ENCODE measurements at places on chromosomes 11 and 22. TPM values are rescaled to one million over a fixed set of nuclear protein-coding genes. Genes with fewer than 3 reads are reported as not detected.

Gene NPTXR
- polyA plus RNA-seq = 1.7 TPM

GRCh38 chr11:96015906-96016565 is 92.1 kb upstream of the MTMR2 start:
- H3K27ac ChIP-seq = no peak overlapping the region
- H3K27me3 ChIP-seq = no peaks in the 10 kb centered on the region
- H3K4me1 ChIP-seq = peaks cover 3% of the 10 kb centered on the region
- no peaks in the 10 kb centered on the region for H3K36me3 ChIP-seq

- H3K4me1 ChIP-seq = no peaks in the 10 kb centered on the region
- DNase-seq = no peak
- H3K27ac ChIP-seq = no peak overlapping the region
- no peaks in the 10 kb centered on the region for H3K27me3 ChIP-seq
- H3K4me3 ChIP-seq = no peak overlapping the region
- no peaks in the 10 kb centered on the region for H3K36me3 ChIP-seq
Measured at GRCh38 chr11:35501776-35502175, 23.6 kb downstream of the PAMR1 start.

Gene APOL5
- not detected for polyA plus RNA-seq

Gene PDE3B
- polyA plus RNA-seq = 7.5 TPM

DNA sequence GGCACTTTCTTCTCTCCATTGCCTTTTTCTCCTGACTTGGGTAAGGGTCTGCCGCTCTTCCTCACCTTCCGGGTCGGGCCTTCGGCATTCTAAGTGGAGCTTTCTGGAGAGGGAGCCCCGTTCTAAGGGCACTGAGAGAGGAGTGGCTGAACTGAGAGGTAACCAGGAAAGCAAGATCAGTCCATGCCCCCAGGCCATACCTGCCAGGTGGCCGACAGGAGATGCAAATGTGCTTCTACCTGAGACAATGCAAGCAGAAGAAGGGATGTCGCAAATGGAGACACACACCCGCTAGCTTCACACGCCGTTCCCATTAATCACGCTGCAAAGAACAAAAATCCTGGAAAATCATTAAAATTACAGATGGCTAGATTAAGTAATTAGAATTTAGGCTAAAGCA is 156.4 kb upstream of the TBCEL start:
- H3K4me1 ChIP-seq = no peaks in the 10 kb centered on the region
- H3K27ac ChIP-seq = no peak overlapping the region

DNA sequence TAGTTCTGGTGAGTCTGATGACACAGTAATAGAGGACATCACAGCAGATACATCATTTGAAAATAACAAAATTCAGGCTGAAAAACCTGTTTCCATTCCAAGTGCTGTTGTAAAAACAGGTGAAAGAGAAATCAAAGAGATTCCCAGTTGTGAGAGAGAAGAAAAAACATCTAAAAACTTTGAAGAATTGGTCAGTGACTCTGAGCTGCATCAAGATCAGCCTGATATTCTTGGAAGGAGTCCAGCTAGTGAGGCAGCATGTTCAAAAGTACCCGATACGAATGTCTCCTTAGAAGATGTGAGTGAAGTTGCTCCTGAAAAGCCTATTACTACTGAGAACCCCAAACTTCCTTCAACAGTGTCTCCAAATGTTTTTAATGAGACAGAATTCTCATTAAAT is 38.7 kb downstream of the RTN3 start:
- H3K4me1 ChIP-seq = no peaks in the 10 kb centered on the region
- DNase-seq = peak; percentile 58
- no peaks in the 10 kb centered on the region for H3K27me3 ChIP-seq

DNA sequence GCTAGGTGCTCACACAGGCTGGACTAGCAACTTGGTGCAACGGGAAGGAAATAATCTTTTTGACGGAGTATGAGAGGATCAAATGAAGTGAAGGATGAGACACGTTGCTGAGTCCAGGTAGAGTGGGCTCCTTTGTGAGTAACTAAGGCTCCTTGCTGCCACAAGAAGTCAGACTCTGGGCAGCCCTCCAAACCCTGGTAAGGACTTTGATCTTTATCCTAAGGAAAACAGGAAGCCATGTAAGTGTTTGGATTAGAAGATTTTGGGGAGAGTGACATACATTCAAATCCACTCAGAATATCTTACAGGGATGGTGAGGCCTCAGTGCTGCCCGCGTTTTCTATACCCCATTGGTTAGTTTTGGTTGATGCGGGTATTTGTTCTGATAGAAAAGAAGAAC is 155.9 kb upstream of the RAG2 start:
- no peak overlapping the region for H3K4me3 ChIP-seq
- H3K27me3 ChIP-seq = no peaks in the 10 kb centered on the region
- H3K4me1 ChIP-seq = no peaks in the 10 kb centered on the region
- no peak overlapping the region for H3K27ac ChIP-seq
- H3K36me3 ChIP-seq = no peaks in the 10 kb centered on the region

DNA sequence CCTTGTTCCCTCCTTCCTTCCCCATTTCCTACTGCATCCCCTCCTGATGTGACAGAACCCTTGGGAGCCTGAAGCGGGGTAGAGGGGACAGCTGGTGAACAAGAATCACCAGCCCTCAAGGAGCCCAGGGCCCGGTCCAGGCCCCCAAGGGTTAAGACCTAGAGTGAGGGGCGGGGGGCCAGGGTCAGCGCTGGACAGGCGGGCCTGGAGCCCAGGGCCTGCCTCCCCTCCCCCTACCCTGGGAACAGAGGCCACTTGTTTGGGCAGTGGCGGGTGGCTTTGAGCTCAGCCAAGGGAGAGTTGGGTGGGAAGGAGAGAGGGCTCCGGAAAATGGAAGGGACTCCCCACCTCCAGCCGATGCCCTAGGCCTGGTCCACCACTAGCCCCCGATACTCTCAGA is 2.1 kb downstream of the ARAP1 start:
- no peaks in the 10 kb centered on the region for H3K27me3 ChIP-seq
- H3K27ac ChIP-seq = no peak overlapping the region
- DNase-seq = no peak
- no peak overlapping the region for H3K4me3 ChIP-seq
- H3K4me1 ChIP-seq = peaks cover 75% of the 10 kb centered on the region

- H3K27me3 ChIP-seq = peaks cover 8% of the 10 kb centered on the region
- H3K4me1 ChIP-seq = no peaks in the 10 kb centered on the region
- H3K4me3 ChIP-seq = no peak overlapping the region
- DNase-seq = no peak
Measured at GRCh38 chr11:102604875-102605274, 20.3 kb downstream of the MMP20 start.

Gene ARHGAP42
- polyA plus RNA-seq = 1.4 TPM

GRCh38 chr22:39215426-39216142 is 29.2 kb downstream of the PDGFB start:
- H3K27ac ChIP-seq = no peak overlapping the region
- H3K4me3 ChIP-seq = no peak overlapping the region
- no peaks in the 10 kb centered on the region for H3K27me3 ChIP-seq
- H3K4me1 ChIP-seq = peaks cover 8% of the 10 kb centered on the region
- H3K36me3 ChIP-seq = no peaks in the 10 kb centered on the region

GRCh38 chr11:87263979-87264378 is 226.2 kb downstream of the TMEM135 start:
- no peaks in the 10 kb centered on the region for H3K4me1 ChIP-seq
- no peaks in the 10 kb centered on the region for H3K27me3 ChIP-seq
- H3K4me3 ChIP-seq = no peak overlapping the region
- DNase-seq = no peak

DNA sequence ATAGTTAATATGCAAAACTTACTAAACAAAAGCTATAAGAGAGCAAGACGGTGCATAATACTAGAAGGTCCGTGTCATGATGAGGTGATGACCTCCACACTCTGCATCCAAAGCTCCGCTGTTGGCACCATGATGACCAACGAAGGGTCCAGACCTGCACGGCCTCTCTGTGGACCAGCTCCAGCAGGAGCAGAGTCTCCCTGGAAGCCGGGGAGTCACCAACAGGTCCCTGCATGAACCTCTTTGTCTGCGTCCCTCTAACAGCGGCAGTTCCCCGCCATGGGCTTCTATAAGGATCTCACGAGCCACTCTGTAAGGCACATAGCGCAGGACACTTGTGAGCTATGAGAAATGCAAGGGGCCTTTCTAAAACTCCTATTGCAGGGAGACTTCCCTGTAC is 517.3 kb downstream of the BRD1 start:
- no peaks in the 10 kb centered on the region for H3K27me3 ChIP-seq
- H3K4me1 ChIP-seq = no peaks in the 10 kb centered on the region
- no peaks in the 10 kb centered on the region for H3K36me3 ChIP-seq
- no peak overlapping the region for H3K27ac ChIP-seq

DNA sequence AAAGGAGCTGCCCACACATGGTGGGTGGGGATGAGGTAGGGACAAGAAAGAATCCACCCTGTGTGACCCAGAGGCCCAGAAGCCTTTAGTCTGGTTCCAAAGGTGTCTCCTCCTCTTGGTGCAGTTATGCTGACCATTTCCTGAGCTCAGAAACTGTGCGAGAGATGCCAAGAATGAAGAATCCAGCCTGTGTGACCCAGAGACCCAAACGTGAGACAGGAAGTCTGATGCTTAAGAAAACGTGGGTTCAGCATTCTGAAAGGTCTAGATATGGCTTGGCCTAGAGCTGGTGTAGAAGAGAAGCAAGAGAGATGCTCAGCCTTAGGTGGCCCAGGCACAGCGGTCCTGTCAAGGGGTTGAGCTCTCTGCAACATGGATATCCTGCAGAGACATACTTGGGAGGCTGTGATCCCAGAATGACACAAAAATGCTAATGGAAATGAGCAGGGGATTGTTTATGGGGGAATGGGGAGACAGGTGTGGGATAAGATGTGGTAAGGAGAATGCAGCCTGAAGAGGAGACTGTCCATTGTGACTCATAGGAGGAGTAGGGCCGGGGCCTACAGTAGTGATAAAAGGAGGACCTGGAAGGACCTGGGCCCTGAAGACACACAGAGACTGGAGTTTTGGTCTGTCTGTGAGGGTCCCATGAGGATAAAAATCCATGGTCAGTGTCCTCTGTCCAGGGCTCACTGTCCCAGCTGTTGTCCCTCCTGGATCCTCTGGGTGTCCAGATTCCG is 79.0 kb downstream of the ZNF280B start:
- no peaks in the 10 kb centered on the region for H3K4me1 ChIP-seq
- no peak overlapping the region for H3K27ac ChIP-seq
- no peak for DNase-seq

Gene CARD18
- polyA plus RNA-seq = 2.9 TPM

GRCh38 chr22:45777046-45777851 is 105.6 kb downstream of the ATXN10 start:
- H3K4me1 ChIP-seq = no peaks in the 10 kb centered on the region
- no peaks in the 10 kb centered on the region for H3K36me3 ChIP-seq
- H3K27ac ChIP-seq = no peak overlapping the region
- no peak for DNase-seq

- DNase-seq = no peak
- no peak overlapping the region for H3K4me3 ChIP-seq
- H3K27ac ChIP-seq = no peak overlapping the region
Measured at GRCh38 chr11:34458525-34458924, 19.8 kb downstream of the CAT start.

DNA sequence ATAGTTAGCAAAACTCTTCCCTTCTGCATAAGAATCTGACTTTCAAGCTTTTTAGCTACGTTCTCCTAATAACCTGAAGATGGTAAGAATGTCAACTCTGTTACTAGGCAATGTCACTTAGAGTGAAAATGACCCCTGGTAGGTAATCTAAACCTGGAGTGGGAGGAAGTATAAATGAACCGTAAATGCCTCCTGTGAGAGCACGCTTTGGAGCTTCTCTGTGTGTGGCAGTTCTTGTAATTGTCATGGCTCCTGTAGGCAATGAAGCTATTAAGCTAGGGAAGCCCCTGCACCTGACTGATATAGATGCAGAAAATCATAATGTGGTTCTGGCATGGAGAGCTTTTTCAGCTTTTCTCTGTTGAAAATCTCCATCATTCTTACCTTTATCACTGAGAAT is 29.4 kb downstream of the CALCA start:
- no peaks in the 10 kb centered on the region for H3K27me3 ChIP-seq
- no peaks in the 10 kb centered on the region for H3K36me3 ChIP-seq
- no peak overlapping the region for H3K4me3 ChIP-seq

Gene FAM227A
- 0.94 TPM for polyA plus RNA-seq

GRCh38 chr11:77542296-77542695 is 47.5 kb upstream of the AQP11 start:
- H3K36me3 ChIP-seq = no peaks in the 10 kb centered on the region
- no peak for DNase-seq

Gene CARD10
- polyA plus RNA-seq = 5.8 TPM

- H3K4me3 ChIP-seq = peak overlapping the region; percentile 91
- H3K4me1 ChIP-seq = peaks cover 92% of the 10 kb centered on the region
- DNase-seq = no peak
- peaks cover 52% of the 10 kb centered on the region for H3K36me3 ChIP-seq
- H3K27me3 ChIP-seq = no peaks in the 10 kb centered on the region
- peak overlapping the region; percentile 95 for H3K27ac ChIP-seq
Measured at GRCh38 chr11:67400251-67400941, 1.3 kb downstream of the PPP1CA start.

DNA sequence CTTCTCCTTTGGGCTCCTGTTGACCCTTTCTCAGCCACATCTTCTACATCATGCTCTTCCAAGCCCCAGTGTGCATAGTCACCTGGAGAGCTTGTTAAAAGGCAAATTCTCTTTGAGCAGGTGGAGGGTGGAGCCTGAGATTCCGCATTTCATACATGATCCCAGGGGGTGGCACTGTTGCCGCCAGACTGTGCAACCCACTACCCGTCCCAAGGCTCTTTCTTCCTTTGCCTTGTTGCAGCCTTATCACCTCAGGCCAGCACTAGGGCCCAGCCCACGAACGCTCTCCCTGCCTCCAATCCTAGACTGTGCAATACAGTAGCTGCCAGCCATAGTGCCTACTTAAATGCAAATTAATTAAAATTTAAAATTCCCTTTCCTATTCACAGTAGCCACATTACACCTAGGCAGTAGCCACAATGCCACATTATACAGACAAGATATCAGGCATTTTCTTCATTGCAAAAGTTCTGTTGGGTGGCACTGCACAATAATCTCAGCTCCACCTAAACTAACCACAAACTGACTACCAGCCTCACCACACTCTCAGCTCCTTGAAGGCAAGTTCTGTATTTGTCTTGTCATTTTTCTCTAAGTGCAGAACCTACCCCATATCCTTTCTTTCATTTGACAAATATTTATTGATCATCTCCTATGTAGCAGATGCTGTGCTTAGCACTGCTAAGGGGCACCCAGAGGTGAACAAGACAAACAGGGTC is 4.6 kb upstream of the KCNJ5 start:
- no peak for DNase-seq
- no peak overlapping the region for H3K4me3 ChIP-seq
- no peaks in the 10 kb centered on the region for H3K27me3 ChIP-seq
- H3K36me3 ChIP-seq = no peaks in the 10 kb centered on the region
- H3K27ac ChIP-seq = no peak overlapping the region

DNA sequence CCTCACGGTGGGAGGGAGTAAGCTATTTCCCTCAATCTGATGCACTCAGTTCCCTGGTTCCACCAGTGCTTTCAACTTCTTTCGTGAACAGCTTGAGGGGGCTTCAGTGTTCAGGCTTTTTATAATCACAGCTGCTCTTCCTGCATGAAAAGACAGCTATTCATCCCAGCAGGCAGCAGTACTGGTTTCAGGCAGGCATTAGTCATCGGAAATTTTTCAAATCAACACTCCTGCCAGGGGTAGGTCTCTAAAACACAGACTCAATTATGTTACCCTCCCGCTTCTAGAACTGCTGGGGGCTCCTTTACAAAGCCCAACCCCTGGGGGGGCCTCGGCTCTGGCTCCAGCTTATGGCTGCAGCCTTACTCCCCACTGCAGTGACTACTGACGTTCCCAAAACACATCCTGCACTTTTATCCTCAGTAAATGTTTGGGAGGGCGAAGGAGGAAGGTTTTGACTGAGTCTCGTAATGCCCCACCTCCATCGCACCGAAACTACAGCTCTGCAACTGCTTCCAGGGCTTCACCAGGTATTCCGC is 5.8 kb downstream of the POLDIP3 start:
- peaks cover 66% of the 10 kb centered on the region for H3K36me3 ChIP-seq
- DNase-seq = no peak
- no peak overlapping the region for H3K27ac ChIP-seq
- H3K4me3 ChIP-seq = no peak overlapping the region
- H3K4me1 ChIP-seq = peaks cover 13% of the 10 kb centered on the region
- H3K27me3 ChIP-seq = no peaks in the 10 kb centered on the region
